Myocyte (in vitro differentiated cells): ENCODE measurements at places on chromosomes 2 and 18.

DNA sequence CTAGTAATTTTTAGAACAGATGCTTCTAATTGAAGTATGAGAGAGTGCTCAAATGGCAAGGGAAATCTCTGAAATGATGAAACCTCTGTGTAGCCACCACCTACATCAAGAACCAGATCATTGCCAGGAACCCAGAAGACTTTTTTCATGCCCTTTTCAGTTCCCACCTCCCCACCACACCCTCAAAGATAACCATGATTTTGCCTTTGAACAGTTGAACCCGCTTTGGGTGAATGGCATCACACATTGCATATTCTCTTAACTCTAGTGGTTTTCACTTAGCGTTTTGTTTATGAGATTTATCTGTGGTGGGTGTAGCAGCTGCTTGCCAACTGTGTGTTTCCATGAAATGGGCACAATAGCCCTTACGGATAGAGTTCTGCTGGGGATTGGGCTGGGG lies 142.9 kb upstream of the HDAC4 start:
- no peak for DNase-seq

DNA sequence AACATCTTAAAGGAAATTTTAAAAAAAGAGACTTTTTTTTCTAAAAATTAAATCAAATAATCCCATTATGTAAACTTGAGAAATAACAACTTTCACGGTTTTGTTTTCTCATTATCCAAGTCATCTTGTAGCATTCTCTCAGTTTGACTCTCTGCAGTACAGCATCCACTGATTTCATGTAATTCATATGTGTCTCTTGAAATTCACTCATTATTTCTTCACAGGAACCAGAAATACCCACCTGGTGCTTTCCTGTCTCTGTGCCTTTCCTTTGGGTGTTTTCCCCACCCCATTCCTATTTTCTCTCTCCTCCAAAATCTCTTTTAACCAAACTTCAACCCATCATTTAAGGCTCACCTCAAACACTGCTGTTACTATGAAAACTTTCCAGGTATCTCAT lies 116.1 kb upstream of the STK17B start:
- no peak for DNase-seq

GRCh38 chr2:83282043-83282795 lies 1176.9 kb downstream of the SUCLG1 start:
- DNase-seq: no peak

- peak; percentile 8 for DNase-seq
Observed at GRCh38 chr2:44668336-44668735, 273.2 kb upstream of the SIX3 start.

DNA sequence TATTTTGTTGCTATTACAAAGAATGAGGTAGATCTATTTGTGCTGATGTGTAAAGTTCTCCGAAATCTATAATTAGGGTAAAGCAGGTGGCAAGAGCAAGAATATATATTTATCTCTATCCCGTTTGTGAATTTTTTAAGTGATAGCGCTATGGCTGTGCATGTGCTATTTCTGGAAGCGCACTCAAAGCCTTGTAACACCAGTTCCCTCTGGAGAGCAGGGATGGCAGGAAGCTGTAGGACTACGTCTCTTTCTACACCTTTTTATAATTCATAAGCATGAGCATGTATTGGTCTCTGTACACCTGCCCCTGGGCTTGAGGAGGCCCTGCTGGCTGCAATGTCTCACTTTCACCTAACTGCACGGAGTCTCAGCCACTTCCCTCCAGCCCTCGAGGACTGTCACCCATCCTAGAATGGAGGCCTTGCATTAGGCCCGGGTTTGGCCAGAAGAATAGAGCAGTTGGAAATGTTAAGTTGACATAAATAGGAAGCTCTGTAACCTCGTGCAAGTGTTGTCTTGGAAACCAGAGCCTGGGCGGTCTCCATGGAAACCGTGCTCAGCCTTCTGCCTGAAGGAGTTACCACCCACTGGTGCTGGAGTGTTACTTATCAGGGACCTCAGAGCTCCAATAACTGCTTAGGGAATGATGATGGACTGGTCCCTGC lies 20.9 kb downstream of the ITM2C start:
- DNase-seq: no peak

GRCh38 chr18:76668546-76668945 lies 153.8 kb upstream of the ZNF236 start:
- no peak for DNase-seq

DNA sequence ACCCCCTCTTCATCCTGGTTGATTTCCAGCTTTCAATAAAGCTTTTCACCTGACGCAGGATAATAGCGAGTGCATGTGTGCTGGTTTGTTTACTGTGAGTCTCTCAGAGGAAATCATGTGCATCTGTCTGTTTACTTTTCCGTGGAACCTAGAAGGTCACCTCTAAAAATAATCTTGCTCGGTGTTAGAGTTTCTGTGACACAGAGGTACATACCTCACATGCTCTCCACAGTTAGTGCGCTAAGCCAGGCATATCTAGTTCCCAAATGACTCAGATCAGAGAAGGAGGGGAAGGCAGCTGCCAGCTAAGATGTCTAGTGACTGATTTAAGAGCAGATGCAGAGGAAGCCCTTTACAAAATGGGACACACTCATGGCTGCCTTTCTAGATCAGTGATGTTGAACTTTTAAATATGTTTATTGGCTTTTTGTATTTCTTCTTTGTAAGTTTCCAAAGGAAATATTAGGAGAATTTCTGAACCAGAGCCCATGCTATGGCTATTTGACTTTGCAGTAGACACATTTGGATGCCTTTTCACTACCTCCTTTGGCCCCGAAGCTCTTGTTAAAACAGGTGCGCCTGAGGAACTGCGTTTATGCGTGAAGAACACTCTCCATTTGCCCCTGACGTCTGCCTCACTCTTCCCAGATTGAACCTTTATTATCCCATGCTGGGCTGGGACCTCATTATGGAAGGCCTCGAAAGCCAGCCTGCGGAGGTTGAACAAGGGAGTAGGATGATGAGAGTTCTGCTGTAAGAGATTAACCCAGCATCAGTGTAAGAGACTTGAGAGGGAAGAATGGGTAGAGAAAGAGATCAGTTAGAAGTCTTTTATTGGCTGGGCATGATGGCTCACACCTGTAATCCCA lies 145.6 kb downstream of the FAM161A start:
- peak; percentile 96 for DNase-seq

DNA sequence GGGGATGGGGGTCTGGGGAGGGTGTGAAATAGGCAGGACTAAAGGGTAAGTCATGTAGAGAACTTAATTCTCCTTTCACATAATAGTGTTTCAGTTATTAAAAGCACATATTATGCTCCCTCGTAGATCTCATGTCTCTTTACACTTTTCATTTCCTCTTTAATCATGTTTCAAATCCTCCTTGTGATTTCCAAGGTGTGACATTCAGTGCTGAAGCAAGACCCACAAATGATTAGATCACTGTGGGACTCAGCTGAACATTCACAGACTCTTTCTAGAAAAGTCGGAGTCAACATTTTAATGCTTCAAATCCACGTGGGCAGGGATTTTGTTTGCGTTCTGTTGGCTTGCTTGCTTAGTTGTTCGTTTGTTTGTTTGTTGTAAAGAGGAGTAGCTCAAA lies 34.7 kb upstream of the CALCRL start:
- DNase-seq: no peak
